ENCODE measurements at places on chromosomes 5 and 9.
A peak's percentile ranks its signal among the peaks of the same experiment; 100 is the strongest.

DNA sequence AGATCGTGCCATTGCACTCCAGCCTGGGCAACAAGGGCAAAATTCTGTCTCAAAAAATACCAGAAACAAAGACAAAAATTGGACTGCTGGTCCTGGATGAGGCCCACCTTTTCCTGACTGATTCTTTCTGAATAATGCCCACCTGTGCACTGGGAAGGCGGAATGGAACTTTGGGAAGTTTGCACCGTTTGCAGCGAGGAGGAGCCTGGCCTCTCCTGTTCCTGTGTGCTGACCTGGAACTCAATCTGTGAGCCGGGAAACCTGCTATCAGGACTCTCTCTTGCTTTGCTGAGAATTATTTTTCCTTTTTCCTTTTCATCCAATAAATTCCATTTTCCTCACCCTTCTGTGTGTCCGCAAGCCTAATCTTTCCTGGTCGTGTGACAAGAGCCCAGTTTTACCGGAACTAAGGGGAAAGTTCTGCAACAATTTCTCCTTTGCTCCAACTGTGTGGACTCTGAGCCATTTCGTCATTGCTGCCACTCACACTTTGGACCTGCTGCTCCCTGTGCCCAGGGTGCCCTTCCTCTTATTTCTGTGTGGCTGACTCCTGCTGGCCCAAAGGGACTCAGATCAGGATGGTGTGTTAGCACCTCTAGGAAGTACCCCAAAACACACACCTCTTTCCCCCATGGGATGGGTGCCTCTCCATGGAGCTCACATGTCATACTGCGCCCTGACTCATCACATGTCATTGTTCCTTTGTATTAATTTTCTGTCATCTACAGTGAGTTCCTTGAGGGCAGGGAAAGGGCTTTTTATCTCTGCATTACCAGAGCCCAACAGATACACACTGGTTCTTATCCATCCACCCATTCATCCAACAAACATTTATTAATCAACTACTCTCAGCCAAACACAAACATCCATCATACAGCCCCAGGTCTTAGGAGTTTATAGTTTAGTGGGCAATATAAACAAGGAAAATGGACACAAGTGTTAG is 4.7 kb upstream of the GLRX start:
- DNase-seq: no peak

DNA sequence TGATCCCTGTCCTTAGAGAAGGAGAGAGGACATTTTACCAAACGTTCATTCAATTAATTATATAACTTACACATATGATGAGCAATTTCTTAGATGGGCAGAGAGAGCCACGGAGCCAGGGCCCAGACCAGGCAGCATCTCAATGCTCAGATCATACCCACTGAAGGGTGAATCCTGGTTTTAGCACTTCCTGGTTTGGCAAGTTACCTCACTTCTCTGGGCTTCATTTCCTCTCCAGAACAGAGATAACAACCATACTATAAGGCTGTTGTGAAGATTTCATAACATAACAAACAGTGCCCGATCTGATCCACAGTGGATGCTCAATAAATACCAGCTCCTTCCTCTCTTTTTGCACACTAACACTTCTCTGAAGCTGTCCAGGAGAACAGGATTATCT is 271.1 kb downstream of the DENND1A start:
- DNase-seq: no peak

DNA sequence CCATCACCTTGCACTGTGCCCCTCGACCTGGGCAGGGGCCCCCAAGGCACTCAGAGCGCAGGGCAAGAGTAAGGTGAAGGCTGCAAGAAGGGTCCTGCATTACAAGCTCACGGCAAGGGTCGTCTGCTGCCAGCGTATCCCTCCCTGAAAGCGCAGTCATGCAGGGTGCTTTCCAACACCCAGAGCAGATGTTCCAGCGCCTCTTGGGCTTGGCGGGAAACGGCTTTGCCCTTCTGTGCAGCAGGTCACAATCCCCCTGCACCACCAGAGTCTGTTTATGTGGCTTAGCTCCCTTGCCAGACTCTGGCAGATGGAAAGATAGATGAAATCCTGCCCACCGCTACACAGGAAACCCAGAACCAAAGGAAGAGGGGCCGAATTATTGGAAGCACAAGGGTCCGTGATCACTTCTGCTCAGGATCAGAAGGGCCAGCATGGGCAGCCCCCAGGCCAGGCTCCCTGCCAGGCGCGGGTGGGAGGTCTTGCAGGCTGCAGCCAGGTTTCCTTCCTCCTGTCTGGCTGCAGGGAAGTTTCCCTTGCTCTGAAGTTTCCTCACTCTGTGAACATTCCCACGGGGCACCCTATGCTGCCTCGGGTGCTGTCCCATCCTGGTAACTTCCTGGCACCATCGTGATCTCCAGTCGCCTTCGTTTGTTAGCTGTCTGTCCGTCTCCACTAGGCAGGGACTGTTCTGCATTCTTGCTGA is 132.2 kb downstream of the ZNF354C start:
- no peak for DNase-seq

DNA sequence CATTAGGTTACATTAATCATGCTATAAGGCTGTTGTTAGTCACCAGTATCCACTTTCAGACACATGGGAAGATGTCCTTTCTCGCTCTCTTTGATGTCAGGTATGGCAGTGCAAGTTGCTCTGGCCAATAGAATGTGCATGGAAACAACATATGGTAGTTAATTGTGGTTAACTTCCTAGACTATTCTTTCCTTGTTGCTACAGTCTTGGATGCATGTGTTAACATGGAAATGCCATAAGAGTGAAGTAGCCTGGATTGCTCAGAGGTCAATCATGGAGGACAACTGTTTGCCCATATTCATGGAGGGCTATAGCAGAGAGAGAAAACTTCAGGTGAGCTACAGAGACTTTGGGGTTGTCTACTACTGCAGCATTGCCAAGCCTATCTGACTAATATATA is 245.8 kb upstream of the GAS1 start:
- DNase-seq: no peak

DNA sequence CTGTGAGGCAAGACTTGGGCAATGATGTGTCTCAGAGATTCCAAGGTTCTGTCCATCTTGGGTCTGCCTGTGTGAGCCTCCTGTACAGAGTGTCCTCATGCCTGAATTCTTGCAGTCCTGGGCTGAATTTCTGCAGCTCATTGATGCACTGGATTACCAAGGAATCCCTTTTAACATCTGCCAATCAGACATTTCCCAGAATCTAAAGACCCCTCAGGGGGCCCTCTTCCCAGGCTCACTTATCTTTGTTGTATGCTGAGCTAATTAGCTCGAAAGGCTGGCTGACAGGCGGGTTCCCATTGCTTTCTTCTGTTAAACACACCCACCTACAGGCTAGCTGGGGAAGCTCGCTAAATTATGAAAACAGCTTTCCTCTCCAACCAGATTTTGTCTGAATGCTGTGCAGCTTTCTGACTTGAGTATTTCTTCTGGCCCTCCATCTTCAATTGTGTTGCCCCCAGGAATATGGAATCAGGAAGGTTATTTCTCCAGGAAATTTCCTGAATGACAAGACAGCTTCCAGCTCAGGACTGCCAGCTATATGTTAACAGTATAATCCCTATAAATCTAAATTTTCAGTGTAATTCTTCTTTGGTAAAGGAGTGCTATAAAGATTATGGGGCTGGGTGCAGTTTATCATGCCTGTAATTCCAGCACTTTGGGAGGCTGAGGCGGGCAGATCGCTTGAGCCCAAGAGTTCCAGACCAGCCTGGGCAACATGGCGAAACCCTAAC is at the start of gene LIX1:
TSS of gene LIX1 (minus strand) at position 91 of the 734 bp plus-strand sequence. CDS start at position 56, 35 bp downstream.
- DNase-seq: peak; percentile 23

GRCh38 chr5:135539430-135540005 is 3.8 kb upstream of the NEUROG1 start:
- no peak for DNase-seq

- no peak for DNase-seq
These were observed 147.8 kb downstream of the CACNA1B start for GRCh38 chr9:138025417-138025816.

DNA sequence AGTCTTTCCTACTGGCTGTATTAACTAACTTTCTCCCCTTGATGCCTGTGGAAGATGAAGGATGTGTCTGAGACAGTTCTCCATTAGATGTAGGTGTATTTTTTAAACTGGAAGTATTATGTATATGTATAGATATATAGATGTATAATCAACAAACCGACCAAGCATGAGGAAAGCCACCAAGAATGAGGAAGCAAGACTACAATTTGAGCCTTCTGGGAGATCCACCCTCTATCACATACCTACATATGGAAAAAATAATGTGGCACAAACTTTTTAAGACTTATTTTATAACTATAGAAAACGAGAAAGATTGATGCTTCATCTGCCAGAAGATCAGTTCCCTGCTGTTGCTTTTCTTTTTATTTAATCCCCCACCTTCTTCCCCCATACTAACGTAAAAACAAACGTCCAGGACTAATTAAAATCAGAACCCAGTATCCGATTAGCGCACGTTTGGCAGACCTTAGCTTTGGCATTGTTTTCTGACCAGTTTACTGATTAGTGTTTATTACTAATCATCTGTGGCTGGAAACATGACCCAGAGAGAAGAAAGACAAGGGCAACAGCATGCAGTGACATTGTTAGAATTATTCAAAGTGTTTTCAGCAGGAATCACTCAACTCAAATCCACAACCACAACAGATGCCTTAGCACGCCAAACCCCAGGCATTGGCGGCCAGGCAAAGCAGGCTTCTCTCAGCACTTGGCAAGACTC is 490.2 kb downstream of the EBF1 start:
- DNase-seq: no peak

- peak; percentile 84 for DNase-seq
These were observed at the start of gene ANKH for GRCh38 chr5:14871214-14872069. Gene ANKH, minus strand, starts transcription at chr5:14871778. Its CDS starts 331 bp downstream, at chr5:14871447.

GRCh38 chr9:25121811-25122210 is 556.4 kb downstream of the TUSC1 start:
- no peak for DNase-seq

DNA sequence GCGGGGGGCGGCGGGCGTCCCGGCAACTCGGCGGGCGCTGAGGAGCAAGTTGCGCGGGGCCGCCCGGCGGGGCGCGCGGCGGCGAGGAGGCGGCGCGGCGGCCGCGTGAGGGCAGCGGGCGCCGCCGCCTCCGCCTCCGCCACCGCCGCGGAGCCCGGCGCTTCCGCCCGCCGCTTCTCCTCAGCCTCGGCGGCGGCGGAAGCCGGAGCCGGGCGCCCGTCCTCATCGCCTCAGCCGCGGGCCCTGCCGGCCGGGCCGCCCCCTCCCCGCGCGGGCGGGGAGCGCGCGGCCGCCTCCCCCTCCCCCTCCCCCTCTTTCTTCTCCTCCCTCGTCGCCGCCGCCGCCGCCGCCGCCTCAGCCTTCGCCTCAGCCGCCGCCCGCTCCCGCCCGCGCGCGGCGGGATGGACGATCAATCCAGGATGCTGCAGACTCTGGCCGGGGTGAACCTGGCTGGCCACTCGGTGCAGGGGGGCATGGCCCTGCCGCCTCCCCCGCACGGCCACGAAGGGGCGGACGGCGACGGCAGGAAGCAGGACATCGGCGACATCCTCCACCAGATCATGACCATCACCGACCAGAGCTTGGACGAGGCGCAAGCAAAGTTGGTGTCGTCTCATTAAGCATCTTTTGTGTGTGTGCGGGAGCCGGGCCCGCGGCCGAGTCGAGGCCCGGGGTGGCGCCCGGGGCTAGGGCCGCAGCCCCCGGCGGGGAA is at the start of gene PBX3:
TSS of gene PBX3 (plus strand) at position 321 of the 712 bp plus-strand sequence.
- peak; percentile 47 for DNase-seq

DNA sequence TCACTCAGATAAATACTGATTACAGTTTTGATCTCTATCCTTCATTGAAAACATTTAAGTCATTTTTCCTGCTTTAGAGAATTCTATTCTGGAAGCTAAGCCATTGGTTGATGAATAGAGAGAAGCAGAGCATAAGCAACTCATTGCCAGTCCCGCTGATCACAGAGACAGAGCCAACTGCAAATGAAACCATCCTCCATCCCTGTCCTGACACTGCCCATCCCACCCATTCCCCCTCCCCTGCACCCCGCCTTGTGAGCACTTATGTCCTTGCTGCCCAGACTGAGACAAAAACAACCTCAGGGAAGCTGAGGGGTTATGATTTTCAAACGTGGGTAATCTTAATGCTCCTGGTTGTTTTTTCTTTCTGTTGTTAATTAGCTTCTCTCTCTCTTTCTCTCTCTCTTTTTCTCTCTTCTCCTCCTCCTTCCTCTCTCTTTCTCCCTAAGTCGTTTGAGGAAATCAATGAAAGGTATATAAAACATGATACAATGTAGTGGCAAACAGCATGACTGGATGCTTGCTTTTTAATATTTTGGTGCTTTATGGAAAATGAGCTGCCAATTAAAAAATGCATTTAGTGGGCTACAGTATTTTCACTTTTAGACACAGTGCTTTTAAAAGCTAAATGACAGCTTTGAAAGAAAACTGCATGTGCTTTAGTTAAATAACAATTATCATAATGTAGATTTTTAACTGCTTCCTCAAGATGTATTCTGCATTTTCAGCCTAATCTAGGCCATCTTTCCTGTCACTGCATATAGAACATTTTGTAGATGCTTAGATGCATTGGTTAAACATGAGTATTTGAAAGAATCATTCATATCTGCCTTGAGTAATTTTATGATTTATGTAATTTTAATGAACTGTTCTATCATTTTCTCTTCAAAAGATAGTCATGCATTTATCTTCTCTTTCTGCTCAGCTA is 57.3 kb downstream of the CMYA5 start:
- no peak for DNase-seq

DNA sequence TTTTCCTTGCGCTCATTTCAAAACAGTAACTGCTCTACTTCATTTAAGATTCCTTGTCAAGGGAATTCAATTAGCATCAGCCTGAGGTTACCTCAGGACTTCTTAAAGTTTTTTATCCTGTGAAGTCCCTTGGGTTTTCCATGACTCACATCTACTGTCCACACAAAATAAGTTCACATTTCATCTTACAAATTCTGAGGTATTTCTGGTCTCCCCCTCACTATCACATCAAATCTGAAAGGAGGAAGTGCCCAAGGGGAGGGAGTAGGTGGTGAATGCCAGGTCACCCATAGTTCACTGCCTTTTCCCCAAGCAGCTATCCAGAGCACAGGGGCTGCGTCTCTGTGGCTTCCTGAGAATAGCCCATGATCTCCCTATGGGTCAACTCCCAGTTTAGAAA is 227.1 kb upstream of the NREP start:
- no peak for DNase-seq

DNA sequence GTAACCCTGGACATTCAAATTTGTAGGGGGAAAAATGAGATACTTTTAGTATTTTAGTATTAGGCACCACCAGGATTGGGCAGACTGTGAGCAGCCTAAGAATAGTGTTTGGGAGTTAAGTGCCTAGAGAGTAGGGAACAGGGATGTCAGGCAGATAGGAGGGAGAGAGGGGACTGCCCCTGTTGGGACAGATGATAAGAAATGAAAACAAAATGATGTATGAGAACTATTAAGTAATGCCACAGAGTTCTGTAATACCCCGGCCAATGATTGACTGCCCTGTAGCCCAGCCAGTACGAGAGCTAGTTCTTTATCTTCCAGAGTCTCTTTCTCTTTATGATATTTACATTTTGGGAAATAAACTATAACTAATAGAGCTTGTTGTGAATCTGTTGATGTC is 24.4 kb downstream of the ARHGAP26 start:
- no peak for DNase-seq

GRCh38 chr5:80204808-80205614 is 50.8 kb downstream of the SERINC5 start:
- no peak for DNase-seq

GRCh38 chr5:128341056-128341455 is 197.0 kb downstream of the FBN2 start:
- no peak for DNase-seq
